Gastroesophageal sphincter (tissue), 4 donors: ENCODE measurements at places on chromosomes 5 and 9.

GRCh38 chr9:7656636-7657035, 142.9 kb downstream of the DMAC1 start:
- ATAC-seq: no peak

- no peak for ATAC-seq
These were observed 45.9 kb downstream of the TTC1 start for GRCh38 chr5:160054831-160055230.

- no peak for ATAC-seq
These were observed 3.0 kb upstream of the SYNPO start for GRCh38 chr5:150637245-150638052.

GRCh38 chr5:67465537-67466207, 269.1 kb upstream of the CD180 start:
- ATAC-seq: no peak

DNA sequence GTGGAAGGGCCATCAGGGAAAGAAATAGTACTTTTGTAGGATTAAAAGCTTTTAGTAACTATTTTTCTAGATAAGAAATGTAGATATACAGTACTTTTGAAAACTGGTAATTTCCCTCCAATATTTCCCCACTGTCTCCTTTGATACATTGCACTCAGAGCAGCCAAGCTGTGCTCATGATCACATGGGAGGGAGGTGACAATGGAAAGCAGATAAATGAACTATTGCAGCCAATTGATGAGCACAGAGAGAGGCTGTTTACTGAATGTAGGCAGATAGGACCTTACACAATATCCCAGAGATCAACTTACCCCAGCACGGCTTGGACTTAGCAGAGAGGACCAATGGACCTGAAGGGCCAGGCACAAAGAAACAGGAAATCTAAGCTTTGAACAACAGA, 178.0 kb upstream of the NREP start:
- ATAC-seq: peak; percentile 29

- ATAC-seq: no peak
These were observed 205.9 kb downstream of the NSG2 start for GRCh38 chr5:174251305-174252000.

- ATAC-seq: no peak
These were observed 131.8 kb upstream of the FBN2 start for GRCh38 chr5:128669803-128670202.

GRCh38 chr5:3220201-3220600, 375.4 kb upstream of the IRX1 start:
- no peak for ATAC-seq

- peak; percentile 88 for ATAC-seq
These were observed 162.6 kb downstream of the GLIS3 start for GRCh38 chr9:4137234-4137633.

GRCh38 chr9:2907411-2907810, 63.5 kb upstream of the PUM3 start:
- ATAC-seq: no peak

DNA sequence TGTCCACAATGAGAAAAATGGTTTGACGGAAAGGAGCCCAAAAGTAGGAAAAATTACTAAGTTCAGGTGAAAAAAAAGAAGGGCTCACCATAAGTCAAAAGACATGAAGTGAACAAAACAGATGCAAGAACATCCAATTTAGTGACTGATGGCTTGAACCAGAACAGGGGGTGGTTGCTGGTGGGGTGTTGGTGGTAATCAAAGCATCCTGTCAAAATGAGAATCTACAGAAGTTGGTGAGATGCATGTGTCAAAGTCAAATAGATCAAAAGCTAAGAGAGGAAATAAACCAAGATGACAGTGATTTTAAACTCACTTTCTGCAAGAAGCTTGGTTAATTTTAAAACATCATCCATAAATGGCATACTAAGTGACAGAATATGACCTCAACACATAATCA, 117.4 kb downstream of the MLLT3 start:
- no peak for ATAC-seq

DNA sequence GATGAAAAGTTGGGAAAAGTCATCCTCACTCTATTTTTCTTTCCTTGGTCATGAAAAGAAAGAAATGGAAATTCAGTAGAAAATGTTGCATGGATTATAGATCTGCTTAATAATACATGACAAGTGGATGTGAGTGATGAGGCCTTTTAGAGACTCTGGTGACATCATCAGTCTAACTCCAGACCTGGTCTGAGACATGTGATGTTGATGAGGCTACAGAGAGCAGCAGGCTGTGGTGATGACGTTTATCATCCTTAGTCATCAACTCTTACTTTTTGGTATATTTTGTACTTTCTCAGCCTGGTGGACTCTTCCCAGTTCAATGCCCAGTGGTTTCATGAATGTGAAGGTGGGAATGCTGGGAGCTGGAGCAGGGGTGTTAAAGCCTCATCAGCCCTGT, 116.4 kb downstream of the TTLL11 start:
- no peak for ATAC-seq

- peak; percentile 57 for ATAC-seq
These were observed 108.4 kb downstream of the PSD2 start for GRCh38 chr5:139903795-139904565.

- ATAC-seq: no peak
These were observed 5.2 kb downstream of the CARD6 start for GRCh38 chr5:40846371-40846770.

DNA sequence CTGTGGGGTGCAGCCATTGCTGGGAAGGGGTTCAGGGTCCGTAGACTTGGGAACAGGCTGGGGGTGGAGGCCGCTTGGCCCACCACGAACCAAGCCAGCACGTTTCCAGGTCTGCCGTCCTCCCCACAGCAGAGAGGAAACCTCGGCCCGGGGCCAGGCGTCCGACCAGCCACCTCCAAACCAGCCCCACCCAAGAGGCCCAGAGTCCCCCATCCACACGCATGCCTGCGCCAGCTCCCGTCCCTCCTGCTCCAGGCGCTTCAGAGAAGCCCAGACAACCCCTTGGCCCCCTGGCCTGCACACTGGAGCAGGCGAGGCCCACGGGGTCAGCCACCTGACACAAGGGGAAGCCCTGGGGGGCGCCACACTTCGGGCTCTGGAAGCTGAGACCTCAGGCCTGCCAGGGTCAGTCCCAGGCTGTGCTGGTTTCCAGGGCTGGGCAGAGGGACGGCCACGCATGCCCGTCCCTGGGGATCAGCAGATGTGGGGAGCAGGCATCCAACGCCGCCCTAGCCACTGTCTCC, 6.3 kb downstream of the DNLZ start:
- no peak for ATAC-seq

DNA sequence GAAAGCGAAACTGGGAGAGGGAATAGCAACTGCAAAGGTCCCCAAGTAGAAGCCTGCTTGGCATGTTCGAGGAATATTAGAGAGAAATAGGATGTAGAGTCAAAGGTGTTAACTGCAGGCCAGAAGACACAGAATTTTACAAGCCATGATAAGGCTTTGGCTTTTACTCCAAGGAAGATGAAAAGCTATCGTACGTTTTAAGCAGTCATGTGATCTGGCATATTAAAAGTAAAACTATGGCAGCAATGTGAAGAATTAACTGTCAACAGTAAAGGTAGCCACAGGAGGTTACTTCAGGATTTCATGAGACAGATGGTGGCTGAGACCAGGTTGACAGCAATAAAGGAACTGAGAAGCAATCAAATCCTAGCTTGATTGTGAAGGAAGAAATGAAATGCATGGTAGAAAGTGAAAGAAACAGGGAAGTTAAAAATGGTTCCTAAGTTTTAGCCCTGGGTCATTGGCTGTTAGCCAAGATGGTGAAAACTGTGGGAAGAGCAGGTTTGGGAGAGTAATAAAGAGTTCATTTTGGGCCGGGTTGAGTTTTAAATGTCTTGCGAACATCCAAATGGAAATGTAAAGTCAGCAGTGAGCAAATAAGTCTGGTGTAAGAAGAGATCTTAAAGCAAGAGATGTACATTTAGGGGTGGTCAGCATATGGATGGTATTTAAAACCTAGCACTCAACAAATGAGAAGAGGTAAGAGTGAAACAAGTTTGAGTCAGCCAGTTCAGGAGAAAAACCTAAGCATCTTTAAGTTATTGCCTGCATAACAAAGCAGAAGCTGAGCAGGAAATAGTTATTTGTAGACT, 20.3 kb upstream of the TTC33 start:
- ATAC-seq: no peak

- ATAC-seq: no peak
These were observed 91.9 kb upstream of the GABRP start for GRCh38 chr5:170691657-170692056.

- ATAC-seq: no peak
These were observed 7.2 kb downstream of the INSL6 start for GRCh38 chr9:5178126-5178805.

- no peak for ATAC-seq
These were observed 348.7 kb downstream of the GLIS3 start for GRCh38 chr9:3951161-3951665.

GRCh38 chr9:13278023-13278367, 1.5 kb downstream of the MPDZ start:
- ATAC-seq: no peak

- ATAC-seq: no peak
These were observed 113.3 kb downstream of the SCAMP1 start for GRCh38 chr5:78473751-78474150.

DNA sequence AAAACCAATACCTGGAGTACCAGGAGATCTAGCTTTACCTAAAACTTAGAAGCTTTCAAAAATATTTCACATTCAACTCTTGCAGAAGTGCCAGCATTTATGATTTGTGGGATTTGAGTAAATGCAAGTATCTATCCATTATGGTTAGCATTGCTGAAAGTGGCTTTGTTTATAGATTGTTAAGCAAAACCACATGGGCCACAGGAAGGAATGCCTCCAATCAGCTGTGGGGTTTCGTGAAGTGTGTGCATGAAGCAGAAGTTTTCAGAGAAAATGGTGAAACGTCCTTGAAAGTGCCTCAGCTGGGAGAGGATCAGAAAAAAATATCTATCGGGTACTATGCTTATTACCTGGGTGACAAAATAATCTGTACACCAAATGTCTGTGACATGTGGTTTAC, 4.2 kb downstream of the LECT2 start:
- no peak for ATAC-seq

GRCh38 chr9:13478160-13478559, 198.7 kb upstream of the MPDZ start:
- ATAC-seq: no peak

- no peak for ATAC-seq
These were observed 51.8 kb downstream of the SLC1A3 start for GRCh38 chr5:36658038-36658756.

- no peak for ATAC-seq
These were observed 5.0 kb downstream of the P4HA2 start for GRCh38 chr5:132222649-132223038.
